ENCODE measurements at places on chromosomes 7 and 10. TPM values are rescaled to one million over a fixed set of nuclear protein-coding genes. Genes with fewer than 3 reads are reported as not detected.

CDNF gene
- total RNA-seq, result 1.6 TPM

SYT15B gene
- total RNA-seq, result 1.4 TPM

BHLHA15 gene
- 9.5 TPM for total RNA-seq

CRPPA gene
- total RNA-seq, result 11.8 TPM

FAM24B gene
- 6.9 TPM for total RNA-seq

SPDYE8 gene
- total RNA-seq, result 0.46 TPM

PHYH gene
- 23.3 TPM for total RNA-seq

CELF2 gene
- total RNA-seq, result 102 TPM

NRCAM gene
- total RNA-seq, result 205 TPM

HUS1 gene
- 24.7 TPM for total RNA-seq

MYO3A gene
- total RNA-seq, result 9.7 TPM

ANKRD61 gene
- 0.46 TPM for total RNA-seq

GPR15LG gene
- total RNA-seq, result not detected

WEE2 gene
- 0.23 TPM for total RNA-seq

NRG3 gene
- 26.3 TPM for total RNA-seq

RBM20 gene
- total RNA-seq, result 0.23 TPM

LFNG gene
- 32.1 TPM for total RNA-seq

CPA2 gene
- not detected for total RNA-seq

H2BK1 gene
- not detected for total RNA-seq

KCNMA1 gene
- total RNA-seq, result 76.1 TPM

TRIL gene
- total RNA-seq, result 33.9 TPM

RAPGEF5 gene
- total RNA-seq, result 62.7 TPM

MCMBP gene
- total RNA-seq, result 45.4 TPM

C1GALT1 gene
- 27.7 TPM for total RNA-seq

TMEM225B gene
- 0.23 TPM for total RNA-seq

CALML5 gene
- not detected for total RNA-seq

MBL2 gene
- total RNA-seq, result not detected

DGKB gene
- 45.2 TPM for total RNA-seq

SEMA3D gene
- 10.1 TPM for total RNA-seq

SPDYE5 gene
- total RNA-seq, result not detected

OR13A1 gene
- not detected for total RNA-seq

CHST15 gene
- 12.0 TPM for total RNA-seq

AMZ1 gene
- 4.4 TPM for total RNA-seq

CALCR gene
- total RNA-seq, result 5.1 TPM

GDF10 gene
- 3.0 TPM for total RNA-seq

PTF1A gene
- total RNA-seq, result not detected

PAPOLB gene
- 1.8 TPM for total RNA-seq

OR9A2 gene
- 0.69 TPM for total RNA-seq

CLDN4 gene
- total RNA-seq, result 0.69 TPM

KIAA1549 gene
- total RNA-seq, result 30.4 TPM

COBL gene
- total RNA-seq, result 5.1 TPM

CEP55 gene
- 4.6 TPM for total RNA-seq

AEBP1 gene
- total RNA-seq, result 9.7 TPM
